LNCaP clone FGC (cell line): ENCODE measurements at places on chromosomes 4 and X.

GRCh38 chr4:20509315-20509714 is 190.9 kb upstream of the PACRGL start:
- no peak for DNase-seq

GRCh38 chr4:43353552-43353951 is 461.0 kb downstream of the GRXCR1 start:
- no peak for DNase-seq

DNA sequence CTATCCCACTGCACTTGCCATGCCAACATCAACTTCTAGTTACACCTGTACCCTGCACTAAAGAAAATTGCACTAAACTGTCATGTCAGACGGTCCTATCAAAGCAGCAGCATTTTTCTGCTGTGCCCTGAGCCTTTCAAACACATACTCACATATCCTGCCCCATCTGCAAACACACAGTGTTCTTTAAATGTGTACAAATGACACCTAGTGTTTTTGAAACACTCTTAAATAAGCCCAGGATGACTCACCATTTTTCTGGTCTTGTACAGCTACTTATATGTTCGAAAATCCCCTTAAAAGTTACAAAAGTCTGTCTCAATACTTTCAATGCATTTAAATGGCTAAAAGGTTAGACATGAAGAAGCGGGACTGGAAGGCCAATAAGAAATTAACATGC is 346.7 kb upstream of the PPARGC1A start:
- peak; percentile 11 for DNase-seq

- DNase-seq: no peak
These were observed 422.5 kb downstream of the ZIC3 start for GRCh38 chrX:137988470-137988869.

- no peak for DNase-seq
These were observed 761 bp downstream of the FGFRL1 start for GRCh38 chr4:1012034-1012739.

DNA sequence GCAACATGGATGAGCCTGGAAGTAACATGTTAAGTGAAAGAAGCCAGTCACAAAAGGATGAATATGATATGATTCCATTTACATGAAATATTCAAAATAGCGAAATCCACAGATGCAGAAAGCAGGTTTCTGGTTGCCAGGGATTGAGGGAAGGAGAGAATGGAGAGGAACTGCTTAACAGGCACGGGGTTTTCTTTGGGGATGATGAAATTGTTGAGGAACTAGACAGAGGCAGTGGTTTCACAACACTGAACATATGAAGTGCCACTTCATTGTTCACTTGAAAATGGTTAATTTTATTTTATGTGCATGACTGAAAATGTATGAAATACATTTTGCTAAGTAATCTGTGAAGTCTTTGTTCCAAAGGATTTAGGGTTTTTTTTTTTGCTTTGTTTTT is 182.5 kb upstream of the TBL1X start:
- DNase-seq: no peak

DNA sequence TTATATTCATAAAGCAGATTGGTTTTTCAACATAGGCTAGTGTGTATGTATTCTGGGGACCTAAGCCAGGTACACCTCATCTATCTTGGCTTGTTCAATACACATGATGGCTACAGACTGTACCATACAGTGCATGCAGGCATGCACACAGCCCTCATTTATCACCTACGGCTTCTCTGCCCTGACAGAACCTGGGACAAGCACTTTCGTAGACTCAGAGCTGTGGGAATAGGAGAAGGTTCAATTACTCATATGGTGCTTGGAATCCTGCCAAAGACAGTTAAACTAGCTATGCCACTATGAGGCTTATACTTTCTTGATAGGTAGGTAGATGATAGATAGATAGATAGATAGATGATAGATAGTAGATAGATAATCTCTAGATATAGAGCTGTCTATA is 457.2 kb downstream of the GALNTL6 start:
- DNase-seq: peak; percentile 1

- DNase-seq: no peak
These were observed 43.4 kb upstream of the PHF8 start for GRCh38 chrX:54087661-54088060.

GRCh38 chr4:138650929-138651448 is 364.6 kb upstream of the NOCT start:
- DNase-seq: no peak

GRCh38 chr4:154044742-154045485 is 256.0 kb upstream of the SFRP2 start:
- DNase-seq: no peak

- DNase-seq: no peak
These were observed 26.1 kb upstream of the TMEM184C start for GRCh38 chr4:147591106-147591505.

- no peak for DNase-seq
These were observed 176.4 kb downstream of the SNCA start for GRCh38 chr4:89660444-89661172.

- no peak for DNase-seq
These were observed 64.9 kb upstream of the SCOC start for GRCh38 chr4:140308366-140309123.
